ENCODE measurements at places on chromosomes 2 and 18.
A peak's percentile ranks its signal among the peaks of the same experiment; 100 is the strongest.

DNA sequence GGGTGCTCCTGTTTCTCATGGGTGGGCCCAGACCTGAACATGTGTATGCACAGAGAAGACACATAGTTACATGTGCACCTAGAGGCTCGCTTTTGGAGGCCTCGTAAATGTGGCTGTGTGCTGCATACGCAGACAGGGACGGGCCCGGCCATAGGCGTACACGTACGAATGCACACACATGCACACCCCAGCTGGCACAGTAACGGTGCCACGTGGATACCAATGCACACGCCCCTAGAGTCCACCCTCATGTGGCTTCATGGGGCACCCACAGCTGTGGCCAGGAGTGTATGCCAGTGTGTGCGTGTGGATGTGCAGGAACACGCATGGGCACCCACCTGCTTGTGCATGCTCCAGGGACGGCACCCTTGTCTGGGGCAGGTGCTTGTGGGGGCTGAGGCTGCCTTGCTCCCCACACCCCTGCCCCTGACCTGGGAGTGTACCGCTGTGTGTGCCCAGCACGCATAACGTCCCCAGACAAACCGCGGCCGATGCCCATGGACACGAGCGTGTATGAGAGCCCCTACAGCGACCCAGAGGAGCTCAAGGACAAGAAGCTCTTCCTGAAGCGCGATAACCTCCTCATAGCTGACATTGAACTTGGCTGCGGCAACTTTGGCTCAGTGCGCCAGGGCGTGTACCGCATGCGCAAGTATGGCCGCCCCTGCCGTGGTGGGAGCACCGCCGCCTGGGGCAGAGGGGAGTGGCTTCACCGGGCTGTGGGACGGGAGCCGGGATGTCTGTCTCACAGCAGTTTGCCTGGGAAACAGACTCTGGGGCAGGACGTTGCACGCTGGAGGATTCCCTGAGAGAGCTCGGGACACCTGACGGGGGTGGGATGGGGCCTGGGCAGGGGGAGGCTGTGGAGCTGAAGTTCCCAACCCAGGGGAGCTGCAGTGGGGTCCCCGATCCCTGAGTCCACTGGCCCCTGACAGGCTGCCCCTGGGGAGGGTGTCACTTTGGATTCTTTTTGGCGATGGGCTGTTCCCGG, 21.0 kb downstream of the ZAP70 start:
- no peak for DNase-seq

DNA sequence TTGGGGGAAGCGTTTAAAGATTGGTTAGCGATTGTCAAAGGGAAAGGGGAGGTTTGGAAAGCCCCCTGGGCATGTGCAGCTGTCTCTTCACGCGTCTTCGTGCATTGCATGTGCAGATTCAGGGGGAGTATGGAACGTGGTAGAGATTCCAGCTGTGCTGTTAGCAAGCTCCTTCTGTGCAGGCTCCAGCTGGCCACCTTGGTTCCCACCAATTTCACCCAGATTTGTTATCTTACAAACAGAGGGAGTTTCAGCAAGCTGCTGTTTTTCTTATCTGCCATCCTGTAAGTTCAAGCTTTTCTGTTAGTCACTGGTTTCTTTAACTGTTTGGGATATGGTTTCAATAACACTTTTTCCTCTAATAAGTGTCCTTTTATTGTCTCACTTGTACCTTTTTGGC, 30.4 kb downstream of the FARP2 start:
- DNase-seq = no peak

DNA sequence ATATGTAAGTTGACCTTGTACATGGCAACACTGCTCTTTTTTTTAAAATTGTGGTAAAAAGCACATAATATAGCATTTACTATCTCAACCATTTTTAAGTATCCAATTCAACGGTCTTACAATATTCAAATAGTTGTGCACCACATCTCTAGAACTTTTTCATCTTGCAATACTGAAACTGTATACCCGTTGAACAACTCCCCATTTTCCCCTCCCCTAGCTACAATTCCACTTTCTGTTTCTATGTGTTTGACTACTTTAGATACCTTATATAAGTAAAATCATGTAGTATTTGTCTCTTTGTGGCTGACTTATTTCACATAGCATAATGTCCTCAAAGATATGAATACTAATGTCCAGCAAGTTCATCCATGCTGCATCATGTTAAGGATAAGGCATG, 452.1 kb downstream of the TXNL1 start:
- no peak for DNase-seq

DNA sequence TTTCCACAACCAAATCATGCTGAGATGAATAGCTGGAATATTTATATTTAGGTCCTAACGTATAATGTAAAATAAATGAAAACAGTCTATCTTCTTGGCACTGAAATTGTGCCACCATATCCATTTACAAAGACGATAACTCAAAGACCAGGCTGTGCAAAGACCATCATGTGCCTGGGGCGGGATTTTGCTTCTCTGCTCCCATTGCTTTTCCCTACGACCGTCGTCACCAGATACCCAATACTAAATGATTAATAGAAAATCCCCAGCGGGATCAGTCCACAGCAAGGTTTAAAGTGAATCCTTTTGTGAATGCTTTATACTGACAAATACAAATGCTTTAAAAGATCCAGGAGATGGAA, 194.3 kb upstream of the ARL4C start:
- DNase-seq = peak; percentile 2

DNA sequence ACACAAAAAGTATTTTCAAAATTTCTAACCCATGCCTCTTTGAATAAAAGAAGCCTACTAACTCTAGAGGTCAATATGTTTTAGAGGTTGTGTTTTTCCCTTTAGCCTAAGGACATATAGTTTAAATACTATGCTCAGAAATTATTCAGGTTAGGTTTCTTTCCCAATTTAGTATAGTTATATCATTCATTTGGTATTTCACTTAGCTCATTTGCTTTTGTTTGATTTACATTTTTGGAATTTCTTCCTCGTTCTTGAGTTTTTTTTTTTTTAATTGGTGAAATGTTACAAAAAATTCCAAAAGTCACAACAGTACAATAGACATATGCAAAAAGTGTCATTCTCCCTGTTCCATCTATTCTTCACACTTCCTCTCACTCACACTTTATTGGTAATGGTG, 371.3 kb upstream of the TNP1 start:
- no peak for DNase-seq

DNA sequence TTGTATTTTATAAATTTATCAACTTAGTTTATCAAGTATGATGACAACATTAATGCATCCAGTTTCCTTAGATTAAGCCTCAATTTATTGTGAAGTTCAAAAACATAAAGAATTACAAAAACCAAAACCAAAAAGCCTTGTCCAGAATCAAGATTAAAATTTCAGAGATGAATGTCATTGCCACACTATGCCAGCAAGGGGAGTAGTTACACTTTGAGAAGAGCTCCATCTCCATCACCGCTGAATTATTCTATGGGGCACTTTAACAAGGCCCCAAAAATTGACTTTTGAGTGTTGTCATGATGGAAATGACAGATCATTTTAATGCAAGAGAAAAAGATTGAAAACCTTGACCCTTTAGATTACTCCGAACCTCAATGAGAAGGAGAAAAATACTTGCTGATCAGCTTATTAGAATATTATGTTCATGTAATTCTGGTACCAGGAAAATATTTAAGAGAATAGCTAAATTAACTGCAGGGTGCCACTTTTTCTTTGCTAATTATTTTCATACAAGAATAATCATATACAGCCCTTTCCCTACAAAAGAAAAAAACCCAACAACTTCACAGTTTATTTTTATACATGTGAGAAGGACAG, 152.5 kb upstream of the AQP4 start:
- DNase-seq = no peak

DNA sequence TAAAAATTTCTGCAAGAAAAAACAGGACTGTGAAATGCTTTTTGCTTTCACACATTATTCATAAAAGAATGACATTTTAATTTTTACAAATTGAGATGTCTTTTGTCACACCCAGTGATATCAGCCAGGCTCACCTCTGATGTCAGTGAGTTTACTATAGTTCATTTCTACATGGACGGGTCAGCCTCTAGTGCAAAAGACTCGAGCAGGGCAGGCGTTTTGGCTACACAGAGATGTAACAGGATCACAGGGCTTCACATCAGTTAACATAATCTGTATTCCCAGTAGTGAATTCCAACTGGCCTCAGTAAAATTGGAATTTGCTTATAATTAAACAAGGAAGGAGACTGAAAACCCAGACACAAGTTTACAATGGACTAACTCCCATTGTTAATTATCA, 275.6 kb upstream of the ZSWIM2 start:
- no peak for DNase-seq

DNA sequence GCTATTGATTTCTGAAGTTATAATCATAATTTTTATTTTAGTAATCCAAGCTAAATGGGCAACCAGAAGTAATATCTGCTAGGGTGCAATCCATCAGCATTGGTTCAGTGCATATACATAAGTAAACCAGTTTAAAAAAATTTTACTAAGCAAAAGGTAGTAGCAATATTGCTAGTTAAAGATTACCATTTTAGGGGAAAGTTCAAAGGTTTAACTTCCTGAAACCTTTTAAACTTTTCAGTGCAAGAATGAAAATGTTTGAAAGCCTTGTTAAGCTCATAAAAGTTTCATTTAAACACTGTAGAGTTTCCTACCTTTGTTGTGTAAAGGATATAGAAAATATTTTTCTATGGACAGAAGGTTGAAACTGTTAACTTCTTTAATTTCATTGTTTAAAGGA, 31.0 kb upstream of the EPB41L5 start:
- DNase-seq = no peak

GRCh38 chr2:108449410-108450130, 564 bp downstream of the GCC2 start:
- DNase-seq = no peak

DNA sequence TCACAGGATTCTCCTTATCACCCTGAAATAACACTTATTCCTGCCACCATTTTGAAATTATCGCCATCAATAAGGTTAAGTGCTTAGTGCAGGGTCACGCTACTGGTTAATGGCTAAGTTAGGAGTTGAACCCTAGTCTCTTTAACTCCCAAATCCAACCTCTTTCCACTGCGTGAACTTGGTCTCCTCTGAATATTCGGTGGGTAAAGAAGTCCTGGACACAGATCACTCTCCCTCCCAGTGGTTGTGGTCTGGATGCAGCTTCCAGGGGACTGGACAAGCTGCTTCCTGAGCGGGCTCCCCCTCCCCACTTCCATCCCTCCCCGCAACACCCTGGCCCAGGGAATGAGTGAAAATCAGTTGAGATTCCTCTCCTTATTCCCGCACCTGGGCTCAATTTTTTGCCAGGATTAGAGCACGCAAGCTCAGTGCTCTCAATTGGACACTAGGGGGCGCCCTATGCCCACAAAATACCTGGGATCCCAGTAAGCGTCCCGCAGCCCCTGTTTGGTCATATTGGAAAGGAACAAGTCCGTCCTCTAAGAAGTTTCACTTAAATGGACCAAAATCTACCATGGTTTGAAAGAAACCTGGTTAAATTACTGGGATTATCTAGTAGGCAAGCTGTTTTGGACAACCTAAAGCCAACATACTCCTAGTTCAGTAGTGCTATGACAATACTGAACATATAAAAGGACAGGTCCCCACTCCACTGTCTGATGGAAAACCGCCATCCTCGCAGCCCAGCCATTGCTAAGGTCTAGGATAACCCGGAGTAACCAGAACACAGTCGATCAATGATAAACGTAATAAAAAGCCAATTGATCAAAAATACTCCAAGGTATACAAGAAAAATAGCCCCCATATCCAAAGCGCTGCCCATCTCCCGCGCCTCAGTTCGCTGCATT, 40.4 kb downstream of the DHRS9 start:
- DNase-seq = peak; percentile 89

DNA sequence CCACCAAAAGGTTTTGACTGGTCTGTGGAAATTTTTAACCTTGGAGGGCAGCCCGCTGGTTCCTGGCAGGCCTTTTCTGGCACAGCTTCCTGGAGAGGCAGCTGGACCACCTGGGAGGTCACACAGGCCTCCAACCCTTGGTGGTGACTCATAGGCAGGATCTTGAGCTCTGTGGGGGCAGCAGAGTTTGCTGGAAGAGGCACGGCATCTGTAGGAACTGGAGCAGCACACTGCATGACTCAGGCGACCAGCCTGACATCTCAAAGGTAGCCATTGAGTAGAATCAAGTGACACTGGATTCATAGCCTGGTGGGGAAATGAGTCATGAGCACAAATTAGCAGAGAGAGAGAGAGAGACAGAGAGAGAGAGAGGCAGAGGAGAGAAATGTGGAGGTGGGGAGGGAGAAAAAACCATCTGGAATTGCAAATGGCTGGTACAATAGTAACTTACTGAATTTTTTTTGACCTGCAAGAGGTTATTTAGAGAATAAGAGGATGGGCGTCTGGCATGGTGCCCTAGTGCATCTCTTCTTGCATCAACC, 57.4 kb downstream of the TRPM8 start:
- DNase-seq = no peak

DNA sequence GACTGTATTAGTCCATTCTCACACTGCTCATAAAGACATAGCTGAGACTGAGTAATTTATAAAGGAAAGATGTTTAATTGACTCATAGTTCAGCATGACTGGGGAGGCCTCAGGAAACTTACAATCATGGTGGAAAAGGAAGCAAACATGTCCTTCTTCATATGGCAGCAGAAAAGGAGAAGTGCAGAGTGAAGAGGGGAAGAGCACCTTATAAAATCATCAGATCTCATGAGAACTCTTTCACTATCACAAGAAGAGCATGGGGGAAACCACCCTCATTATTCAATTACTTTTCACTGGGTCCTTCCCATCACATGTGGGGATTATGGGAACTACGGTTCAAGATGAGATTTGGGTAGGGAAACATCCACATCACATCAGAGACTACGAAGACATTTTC, 43.0 kb upstream of the CAVIN2 start:
- DNase-seq = no peak

DNA sequence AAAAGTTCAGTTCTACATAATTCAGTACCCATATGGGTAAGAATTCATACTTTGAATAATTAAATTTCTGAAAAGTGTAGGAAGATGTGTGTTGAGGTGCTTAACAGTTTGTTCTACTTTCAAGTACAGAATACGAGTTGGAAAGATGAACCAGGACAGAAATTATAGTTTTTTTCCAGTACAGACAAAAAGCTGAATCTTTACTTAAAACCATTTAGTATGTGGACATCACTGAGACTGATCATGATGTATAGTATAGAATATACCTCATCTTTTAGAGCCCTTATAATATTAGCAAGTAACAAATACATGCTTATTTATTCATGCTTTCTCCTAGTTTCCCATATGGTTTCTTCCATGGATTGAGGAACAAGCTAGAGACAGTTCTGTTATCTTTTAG, 10.0 kb downstream of the DDX1 start:
- DNase-seq = no peak

DNA sequence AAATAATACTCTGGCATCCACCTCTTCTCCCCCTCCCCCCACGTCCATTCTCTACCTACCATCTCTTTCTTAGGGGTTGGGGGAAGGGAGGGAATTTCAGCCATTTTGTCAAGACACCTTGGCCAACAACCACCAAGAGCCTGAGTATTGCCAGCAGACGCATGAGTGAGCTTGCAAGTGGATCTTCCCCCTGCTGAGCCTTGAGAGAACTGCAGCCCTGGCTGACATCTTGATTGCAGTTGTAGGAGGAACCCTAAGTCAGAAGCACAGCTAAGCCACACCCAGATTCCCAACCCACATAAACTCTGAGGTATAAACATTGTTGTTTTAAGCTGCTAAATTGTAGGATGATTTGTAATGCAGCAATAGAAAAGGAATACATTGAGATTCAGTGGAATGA, 165.6 kb downstream of the TMEFF2 start:
- DNase-seq = peak; percentile 58

GRCh38 chr2:45024600-45025291, 15.5 kb upstream of the SIX2 start:
- no peak for DNase-seq

GRCh38 chr2:229180658-229181057, 90.4 kb downstream of the PID1 start:
- DNase-seq = no peak

Measured in H1 (cell line).